Activated CD4-positive, alpha-beta T cell treated with anti-CD3 and anti-CD28 coated beads, Interleukin-2, amount 50 U/mL, for 4 hours (primary cell): ENCODE measurements at places on chromosomes 6 and 20.

- DNase-seq = no peak
Measured at GRCh38 chr20:17442588-17442987, 88.6 kb downstream of the BFSP1 start.

DNA sequence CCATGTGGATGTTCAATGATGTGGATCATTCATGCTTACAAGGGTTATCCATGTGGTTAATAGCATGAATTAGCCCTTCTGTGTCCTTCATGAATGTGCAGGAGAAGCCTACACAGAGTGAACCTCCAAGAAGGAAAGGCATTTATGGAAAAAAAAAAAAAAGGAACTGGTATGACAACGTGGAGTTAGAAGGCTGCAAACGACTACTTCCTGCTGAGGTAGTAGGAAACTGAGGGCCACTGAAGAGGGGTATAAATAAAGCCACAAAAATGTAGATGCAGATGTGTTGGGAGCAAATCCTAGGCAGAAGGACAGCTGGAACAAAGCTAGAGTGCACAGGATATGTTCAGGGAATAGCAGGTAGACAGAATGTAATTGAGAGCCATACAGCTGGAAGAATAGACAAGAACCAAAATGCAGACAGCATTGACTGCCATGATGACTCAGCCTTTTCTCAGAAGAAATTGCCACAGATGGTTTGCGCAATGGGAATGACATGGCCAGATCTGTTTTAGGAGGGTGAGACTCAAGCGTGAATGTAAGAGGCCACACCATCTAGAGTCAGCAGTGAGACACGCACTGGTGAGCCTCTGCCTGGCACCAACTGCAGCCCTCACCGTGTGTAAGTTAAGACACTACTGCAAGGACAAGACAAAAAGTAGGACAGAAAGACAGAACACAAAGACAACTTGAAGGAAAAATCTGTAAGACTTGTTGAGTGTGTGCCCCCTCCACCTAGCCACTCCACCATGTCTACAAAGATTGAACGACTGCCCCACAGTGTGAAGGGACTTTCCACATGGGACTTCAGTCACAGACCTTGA, 79.8 kb downstream of the KIF13A start:
- no peak for DNase-seq

DNA sequence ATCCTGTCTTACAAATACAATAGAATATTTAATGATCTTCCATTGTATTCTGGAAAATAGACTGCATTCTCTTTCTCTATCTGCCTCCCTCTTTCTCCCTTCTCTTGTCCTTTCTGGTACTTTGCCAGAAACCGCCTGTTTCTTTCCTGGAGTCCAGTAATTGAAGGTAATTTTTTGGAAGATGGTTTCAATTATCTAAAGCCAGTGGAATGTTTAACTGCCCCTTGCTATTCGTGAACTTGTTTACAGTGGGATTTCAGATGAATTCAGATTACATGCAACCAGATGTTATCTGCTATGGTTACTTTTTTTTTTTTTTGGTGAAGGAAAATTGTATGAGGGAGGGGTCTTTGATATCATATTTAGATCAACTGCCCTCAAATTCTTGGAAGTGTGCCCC, 655.5 kb upstream of the FLRT3 start:
- no peak for DNase-seq

DNA sequence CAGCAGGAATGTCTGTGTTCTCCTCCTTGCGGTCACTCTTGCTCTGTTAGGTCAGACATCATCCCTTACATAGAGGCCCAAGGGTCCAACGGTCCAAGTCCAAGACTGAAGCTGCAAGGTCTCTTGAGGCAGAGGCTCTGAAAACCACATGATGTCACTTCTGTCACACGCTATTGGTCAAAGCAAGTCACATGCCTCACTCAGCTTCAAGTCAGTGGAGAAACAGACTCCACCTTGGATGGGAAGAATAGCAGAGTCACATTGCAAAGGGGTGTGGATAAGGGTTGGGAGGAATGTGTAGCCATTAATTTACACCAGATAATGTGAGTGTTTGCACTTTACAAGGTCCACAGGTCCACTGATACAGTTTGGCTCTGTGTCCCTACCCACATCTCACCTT, 17.5 kb downstream of the SLC52A3 start:
- no peak for DNase-seq

DNA sequence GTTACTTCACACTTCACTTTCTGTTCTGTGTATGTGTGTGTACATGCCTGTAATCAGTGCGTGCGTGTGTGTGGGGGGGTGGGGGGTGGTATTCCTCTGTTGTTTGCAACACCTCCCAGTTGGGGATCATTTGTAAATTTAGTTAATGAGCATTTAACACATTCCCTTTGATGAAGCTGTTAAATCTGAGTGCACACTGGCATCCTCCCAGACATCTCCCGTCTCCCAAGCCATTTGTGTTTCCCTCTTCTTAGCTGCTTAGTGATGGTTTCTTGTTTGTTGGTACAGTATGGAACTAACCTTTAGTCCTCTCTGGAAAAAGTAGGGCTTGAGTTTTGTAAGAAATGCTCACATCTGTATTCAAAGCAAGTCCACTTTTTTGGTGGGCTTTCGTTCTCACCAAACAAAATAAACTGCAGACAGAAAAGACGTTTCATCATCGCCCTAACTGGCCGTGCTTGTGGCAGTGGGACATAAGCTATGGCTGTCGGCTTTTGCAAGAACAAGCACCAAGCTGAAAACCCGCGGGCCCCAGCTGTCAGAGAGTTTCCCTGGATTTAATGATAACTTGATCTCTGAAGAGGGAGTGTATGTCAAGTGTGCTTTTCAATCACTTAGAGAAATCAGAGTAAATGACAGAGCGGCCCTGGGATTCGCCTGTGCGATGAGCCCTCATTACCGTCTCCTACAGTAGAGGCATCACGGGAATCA, 54.9 kb upstream of the SASH1 start:
- no peak for DNase-seq

DNA sequence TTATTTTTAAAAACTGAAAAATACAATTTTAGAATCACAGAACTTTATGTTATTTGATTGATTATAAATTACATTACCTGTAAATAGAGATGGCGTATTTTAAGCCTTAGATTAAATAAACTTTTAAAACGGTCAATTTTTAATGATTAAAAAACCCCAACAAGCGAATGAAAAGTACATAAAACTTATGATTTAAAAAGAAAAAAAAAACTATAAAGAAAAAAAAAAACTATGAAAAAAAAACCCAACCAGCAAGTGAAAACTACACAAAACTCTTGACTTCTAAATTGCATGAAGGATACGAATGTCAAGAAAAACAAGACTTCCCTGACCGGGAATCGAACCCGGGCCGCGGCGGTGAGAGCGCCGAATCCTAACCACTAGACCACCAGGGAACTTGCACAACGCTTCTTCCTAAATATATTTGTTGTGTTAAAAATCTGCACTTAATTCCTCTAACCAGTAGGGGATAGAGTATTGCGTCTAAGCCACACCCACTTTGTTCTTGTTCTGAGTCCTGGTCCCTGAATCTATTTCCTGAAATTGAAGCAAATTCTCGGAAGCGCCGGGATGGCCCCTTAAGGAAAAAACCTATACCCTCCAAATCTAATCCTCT, 10.7 kb upstream of the NCOA7 start:
- peak; percentile 79 for DNase-seq

GRCh38 chr6:66605011-66605410, 898.0 kb upstream of the EYS start:
- DNase-seq = no peak

DNA sequence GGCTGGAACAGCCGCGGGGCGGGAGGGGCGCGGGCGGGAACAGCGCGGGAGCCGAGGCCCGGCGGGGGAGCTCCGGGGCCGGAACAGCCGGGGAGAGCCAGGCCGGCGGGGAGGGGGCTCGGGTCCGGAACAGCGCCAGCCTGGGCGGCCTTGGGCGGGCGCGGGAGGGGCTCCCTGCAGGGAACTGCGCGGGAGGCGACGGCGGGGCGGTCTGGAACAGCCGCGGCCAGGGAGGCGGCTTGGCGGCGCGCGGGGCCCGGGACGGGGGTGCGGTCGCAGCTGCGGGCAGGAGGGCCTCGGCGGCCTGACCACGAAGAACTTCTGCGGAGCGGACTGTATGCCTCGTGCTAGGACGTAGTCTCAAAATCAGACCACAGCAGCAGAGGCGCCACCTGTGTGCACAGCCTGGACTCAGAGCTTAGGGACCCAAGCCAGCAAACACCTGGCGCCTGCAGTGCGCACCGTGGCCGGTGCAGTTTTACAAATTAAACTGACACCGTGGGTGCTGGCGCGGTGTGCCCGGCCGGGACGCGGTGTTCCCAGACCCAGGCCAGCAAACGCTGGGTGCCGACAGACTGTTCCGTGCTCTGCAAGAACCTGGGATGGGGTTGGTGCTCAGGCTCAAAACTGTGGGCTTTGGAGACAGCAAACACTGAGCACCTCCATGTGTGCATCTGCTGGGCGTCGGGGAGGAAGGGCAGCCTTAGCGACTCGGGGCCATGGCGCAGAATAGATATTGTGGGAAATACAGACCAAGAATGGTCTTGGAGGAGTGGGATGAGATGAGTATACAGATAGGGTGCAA, 572 bp downstream of the ZNF341 start:
- DNase-seq = peak; percentile 74

DNA sequence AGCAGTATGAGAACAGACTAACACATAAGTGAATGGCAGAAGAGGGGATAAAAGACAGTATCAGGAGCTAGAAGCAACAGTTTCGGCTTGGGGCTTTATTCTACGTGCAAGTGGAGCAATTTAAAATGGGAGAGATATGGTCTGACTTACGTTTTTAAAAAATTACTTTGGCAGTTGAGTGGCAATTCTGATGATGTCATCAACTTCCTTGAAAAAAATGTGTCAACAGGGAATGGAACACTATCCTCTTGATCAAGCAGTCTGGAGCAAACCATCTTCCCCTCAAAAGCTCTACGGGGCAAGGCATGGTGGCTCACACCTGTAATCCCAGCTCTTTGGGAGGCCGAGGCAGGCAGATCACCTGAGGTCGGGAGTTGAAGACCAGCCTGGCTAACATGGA, 24.1 kb downstream of the PTPRT start:
- DNase-seq = no peak

- DNase-seq = no peak
Measured at GRCh38 chr6:117329926-117330325, 64.6 kb downstream of the VGLL2 start.

- no peak for DNase-seq
Measured at GRCh38 chr6:82363428-82364086, at the start of gene TPBG. Gene TPBG (plus strand): TSS chr6:82363817. CDS start chr6:82364962, 1,145 bp downstream.

DNA sequence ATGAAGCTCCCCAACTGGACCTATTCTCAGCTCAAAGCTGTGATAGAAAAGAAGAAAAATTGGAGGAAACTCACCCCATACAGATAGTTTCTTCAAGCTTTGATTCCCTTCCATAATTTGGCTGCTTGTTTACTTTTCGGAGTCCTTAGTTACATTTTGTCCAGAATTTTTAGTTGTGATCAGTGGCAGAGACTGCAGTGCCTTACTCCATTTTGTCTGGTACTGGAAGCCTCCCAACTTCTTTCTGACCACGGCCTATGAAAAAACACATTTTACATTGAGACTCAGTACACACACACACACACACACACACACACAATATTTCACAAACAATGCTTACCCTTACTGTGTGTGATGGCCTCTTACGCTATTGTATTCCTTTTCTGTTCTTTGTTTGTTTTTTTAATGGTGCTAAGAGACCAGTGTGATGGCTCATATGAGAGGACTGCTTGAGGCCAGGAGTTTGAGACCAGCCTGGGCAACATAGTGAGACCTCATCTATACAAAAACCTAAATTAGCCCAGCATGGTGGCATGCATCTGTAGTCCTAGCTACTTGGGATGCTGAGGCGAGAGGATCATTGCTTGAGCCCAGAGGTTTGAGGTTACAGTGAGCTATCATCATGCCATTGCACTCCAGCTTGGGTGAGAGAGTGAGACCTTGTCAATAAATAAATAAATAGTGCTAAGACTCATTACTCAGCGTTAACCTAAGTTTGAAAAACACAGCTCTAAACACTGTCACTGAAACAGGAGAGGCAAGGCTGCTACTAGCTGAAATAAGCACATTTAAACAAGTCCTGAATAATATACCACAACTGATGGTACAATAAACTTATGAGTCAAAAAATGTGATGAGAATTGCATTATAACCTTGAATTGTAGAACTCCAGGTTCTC, 13.8 kb upstream of the RNF8 start:
- no peak for DNase-seq

DNA sequence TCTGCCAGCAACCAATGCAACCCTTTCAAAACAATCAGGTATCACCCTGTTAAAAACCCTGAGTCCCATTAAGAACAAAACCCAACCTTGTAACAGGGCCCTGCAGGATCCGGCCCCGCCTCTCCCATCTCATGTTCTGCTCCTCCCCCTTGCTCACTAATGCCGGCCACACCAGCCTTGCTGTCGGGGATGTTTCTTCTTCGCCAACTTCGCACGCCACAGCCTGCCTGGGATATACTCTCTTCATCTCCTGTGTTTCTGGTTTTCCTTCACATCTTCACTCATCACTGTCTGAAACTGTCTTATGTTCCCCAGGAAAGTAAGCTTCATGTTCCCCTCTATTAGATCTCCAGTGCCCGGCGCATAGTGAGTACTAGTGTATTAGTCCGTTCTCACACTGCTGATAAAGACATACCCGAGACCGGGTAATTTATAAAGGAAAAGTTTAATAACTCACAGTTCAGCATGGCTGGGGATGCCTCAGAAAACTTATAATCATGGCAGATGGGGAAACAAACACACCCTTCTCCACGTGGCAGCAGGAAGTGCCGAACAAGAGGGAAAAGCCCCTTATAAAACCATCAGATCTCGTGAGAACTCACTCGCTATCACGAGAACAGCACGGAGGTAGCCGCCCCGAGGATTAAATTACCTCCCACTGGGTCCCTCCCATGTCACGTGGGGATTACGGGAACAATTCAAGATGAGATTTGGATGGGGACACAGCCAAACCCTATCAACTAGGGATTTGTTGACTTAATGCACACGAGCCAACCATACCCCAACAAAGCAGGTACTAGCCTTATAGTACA, 5.1 kb downstream of the TP53RK start:
- DNase-seq = no peak

DNA sequence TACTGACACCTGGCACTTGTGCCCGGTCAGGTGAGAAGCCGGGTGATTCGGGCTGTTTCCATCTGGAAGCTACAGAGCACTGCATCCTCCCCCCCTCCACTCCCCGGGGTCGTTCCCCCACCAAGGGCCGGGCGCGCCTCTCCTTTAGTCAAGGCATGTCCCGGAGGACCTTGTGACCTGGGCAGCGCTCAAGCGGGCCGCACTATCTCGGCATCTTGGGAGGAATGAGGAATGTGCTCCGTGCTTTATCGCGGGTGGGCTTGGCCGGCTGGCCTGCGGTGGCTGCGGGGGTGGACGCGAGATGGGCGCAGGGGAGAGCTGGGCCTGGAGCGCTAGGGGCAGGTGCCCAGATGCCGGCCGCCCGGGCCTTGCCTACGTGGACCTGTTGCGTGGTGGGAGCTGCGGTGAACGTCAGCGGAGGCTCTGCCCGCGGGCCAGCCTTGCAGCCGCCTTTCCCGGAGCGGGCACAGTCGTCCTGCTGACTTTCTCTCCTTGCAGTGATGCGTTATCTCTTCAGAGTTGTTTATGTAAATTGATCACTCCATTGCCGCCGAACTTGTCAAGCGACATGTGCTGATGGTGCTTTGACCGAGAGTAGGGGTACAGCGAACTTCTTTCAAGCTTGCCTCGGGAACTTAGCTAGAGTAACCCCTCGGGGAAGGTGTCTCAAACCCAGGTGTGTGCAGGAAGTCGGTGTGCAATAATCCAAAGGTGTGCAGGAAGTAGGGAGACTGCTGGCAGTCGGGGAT, 1.1 kb downstream of the LRRC1 start:
- DNase-seq = peak; percentile 3
